ENCODE measurements at places on chromosomes 11 and 22.
A peak's percentile ranks its signal among the peaks of the same experiment; 100 is the strongest.

- DNase-seq: no peak
These were observed 429.5 kb downstream of the TBC1D22A start for GRCh38 chr22:47191671-47192650.

DNA sequence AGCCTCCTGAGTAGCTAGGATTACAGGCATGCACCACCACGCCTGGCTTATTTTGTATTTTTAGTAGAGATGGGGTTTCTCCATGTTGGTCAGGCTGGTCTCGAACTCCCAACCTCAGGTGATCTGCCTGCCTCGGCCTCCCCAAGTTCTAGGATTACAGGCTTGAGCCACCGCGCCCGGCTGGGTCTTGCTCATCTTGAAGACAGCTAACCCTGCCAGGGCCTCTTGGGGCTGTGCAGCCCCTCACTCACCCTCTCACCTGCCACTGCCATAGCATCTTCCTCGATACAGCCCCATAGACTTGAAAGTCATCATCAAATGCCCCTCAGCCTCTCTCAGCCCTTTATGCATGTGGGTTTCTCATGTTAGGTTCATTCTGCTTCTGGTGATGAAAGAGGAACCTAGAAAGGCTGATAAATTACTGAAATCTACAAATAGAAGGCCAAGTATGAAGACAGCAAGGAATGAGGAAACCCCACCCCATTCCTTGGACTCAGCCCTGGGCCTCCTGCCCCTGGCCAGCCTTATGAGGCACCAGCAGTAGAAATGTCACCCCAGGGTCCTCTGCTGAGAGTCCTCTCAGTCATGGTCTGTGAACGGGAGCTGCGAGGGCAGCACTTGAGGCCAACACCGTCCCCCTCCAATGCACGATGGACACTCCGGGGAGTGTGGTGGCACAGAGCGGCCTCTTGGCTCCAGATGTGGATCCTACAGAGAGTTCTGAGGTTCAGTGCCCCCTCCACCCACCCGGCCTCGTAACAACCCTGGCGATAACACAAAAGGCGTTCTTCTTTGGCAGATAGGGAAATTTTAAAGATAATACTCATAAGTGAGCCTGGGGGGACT is 24.8 kb downstream of the SCGB1A1 start:
- DNase-seq: no peak

GRCh38 chr11:102716527-102716926 is 8.2 kb downstream of the MMP8 start:
- no peak for DNase-seq

DNA sequence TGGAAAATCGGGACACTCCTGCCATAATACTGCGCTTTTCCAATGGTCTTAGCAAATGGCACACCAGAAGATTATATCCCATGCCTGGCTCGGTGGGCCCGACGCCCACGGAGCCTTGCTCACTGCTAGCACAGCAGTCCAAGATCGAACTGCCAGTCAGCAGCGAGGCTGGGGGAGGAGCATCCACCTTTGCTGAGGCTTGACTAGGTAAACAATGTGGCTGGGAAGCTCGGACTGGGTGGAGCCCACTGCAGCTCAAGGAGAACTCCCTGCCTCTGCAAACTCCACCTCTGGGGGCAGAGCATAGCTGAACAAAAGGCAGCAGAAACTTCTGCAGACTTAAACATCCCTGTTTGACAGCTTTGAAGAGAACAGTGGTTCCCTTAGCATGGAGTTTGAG is 15.6 kb downstream of the PTH start:
- no peak for DNase-seq

GRCh38 chr11:38456371-38456770 is 1858.3 kb upstream of the RAG2 start:
- DNase-seq: no peak

DNA sequence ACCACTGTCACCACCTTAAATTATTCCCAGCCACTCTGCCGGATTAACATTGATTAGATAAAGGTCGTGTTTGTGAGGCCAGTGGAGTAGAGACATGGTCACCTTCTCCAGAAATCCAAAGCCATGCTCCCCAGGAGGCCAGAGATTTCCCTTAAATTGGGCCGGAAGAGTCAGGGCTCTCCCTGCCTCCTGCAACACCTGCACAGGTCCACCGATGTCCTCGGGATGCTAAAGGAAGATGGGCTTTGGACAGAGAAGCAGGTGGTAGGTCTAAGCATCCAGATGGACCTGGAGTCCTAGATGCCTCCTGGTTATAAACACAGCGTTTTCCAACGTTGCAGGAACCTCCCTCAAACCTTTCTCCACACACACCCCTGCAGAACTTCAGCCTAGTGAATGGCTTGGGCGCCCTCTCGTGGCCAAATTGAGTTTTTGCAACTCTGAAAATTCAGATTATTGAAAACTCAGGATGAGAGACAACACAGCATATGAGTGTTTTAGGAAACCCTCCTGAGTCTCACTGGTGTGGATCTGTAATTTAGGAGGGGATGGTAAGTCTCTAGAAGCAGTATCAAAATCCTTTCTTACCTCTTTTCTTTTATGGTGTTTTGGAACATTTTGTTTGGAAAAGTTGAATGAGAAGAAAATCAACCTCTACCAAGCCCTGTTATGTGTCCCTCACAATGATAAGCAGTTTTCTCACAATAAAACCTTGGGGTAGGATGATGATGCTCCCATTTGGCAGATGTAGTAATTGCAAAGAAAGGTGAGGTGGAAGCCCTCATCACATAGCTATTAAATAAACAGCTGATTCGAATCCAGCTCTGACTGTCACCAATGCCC is 109.6 kb downstream of the RRAS2 start:
- DNase-seq: peak; percentile 66
